ENCODE measurements at places on chromosomes 5 and 9.

GRCh38 chr9:18060269-18060934, 413.6 kb upstream of the ADAMTSL1 start:
- no peak overlapping the region for H3K27ac ChIP-seq
- no peaks in the 10 kb centered on the region for H3K27me3 ChIP-seq
- H3K4me3 ChIP-seq: no peak overlapping the region
- no peaks in the 10 kb centered on the region for H3K36me3 ChIP-seq
- no peaks in the 10 kb centered on the region for H3K4me1 ChIP-seq
- DNase-seq: no peak

DNA sequence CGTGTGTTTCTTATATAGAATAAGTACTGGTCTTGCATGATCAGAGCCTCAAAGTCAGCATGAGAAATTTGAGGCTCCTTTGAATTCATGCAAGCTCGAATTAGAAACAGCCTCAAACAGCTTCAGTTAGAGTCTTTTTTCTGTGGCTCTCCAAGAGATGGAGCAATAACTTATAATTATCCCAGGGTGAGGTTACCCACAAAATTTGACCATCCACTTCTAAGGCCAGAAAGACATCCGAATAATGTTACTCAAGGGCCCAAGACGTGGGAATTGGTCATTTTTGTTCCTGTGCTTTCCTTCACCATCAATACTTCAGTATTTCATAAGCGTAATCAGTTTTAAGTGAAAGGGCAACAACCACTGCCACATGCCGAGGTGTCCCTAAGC, 89.7 kb downstream of the DAPK1 start:
- no peaks in the 10 kb centered on the region for H3K36me3 ChIP-seq
- no peaks in the 10 kb centered on the region for H3K27me3 ChIP-seq
- H3K27ac ChIP-seq: no peak overlapping the region
- no peak for DNase-seq

- H3K27ac ChIP-seq: no peak overlapping the region
- H3K27me3 ChIP-seq: no peaks in the 10 kb centered on the region
- no peaks in the 10 kb centered on the region for H3K4me1 ChIP-seq
- no peak overlapping the region for H3K4me3 ChIP-seq
- no peaks in the 10 kb centered on the region for H3K36me3 ChIP-seq
Observed at GRCh38 chr5:158642879-158643278, 456.8 kb downstream of the EBF1 start.

- DNase-seq: peak; percentile 3
- H3K36me3 ChIP-seq: peaks cover 5% of the 10 kb centered on the region
- H3K27ac ChIP-seq: peak overlapping the region; percentile 96
- no peaks in the 10 kb centered on the region for H3K27me3 ChIP-seq
- H3K4me3 ChIP-seq: peak overlapping the region; percentile 57
Observed at GRCh38 chr9:19127871-19128500, 694 bp upstream of the PLIN2 start.

DNA sequence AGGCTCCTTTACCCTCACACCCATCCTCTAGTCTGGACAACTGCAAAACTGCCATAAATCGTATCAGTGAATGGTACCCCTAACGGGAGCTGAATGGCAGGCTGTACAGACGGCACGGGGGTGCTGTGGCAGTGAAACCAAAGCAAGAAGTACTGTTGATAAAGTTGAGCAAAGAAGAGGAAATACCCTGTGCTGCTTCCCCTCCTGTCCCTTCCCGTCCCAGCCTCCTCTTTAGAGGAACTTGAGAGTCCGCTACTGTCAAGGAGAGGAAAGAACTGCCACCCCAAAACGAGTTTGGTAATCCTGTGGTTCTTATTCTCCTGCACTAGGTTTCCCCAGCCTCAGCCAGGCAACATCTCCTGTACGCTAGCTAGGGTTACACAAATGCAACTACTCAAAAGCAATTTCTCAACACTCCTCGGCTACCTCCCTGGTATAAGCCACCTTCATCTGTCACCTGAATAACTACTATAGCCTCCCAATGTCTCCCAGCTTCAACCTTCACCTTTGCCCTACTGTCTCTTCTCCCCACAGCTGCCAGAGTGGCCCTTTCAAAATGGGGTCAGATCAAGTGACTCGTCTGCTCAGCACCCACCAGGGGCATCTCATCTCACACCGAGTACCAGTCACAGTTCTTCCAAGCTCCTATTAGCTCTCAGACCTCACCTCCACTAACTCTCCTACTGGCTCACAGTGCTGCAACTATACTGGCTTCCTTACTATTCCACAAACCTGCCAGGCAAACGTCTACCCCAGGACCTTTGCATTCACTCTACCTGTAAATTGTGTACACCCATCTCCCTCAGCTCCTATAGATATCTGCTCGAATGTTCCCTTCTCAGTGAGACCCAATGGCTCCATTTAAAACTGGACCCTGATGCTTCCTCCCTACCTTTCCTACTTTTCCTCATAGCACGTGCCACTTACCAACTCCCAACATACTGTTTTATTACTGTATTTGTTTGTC, 4.1 kb downstream of the GLRX start:
- peak overlapping the region; percentile 60 for H3K27ac ChIP-seq
- DNase-seq: no peak
- H3K36me3 ChIP-seq: peaks cover 28% of the 10 kb centered on the region

GRCh38 chr5:118960557-118960956, 27.8 kb downstream of the DTWD2 start:
- no peaks in the 10 kb centered on the region for H3K36me3 ChIP-seq
- DNase-seq: no peak
- no peak overlapping the region for H3K4me3 ChIP-seq
- H3K27me3 ChIP-seq: no peaks in the 10 kb centered on the region
- H3K27ac ChIP-seq: no peak overlapping the region

DNA sequence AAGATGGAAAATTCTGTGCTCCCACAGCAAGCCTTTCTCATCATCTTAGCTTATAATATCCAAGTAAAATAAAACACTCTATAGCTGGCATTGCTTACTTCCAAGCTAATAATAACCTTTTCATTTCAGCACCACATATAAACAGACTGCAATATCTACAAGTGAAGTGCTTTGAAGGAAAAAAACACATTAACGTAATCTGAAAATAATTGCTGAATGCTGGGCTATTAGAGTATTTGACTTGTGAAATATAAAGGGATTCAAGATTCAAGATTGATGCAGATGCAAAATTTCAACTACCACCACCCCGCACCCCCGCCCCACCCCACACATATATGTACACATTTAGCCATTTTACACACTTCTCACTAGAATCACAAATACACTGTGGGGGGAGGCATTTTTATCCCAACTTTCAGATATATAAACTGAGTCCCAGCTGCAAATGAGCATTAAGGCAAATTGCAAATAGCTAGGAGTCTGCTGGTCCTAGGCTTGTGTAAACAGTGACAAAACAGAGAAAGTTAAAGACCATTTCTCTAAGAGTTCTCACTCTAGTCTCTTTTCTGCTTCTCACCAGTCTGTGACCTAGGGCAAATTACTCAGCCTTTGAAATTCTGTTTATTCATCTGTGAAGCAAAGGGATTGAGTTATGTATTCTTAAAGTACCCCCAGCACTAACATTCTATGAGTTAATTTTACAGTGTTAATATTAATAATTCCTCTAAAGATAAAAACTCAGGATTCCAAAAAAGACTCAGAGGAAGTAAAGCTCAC, 489.4 kb downstream of the PRELID2 start:
- H3K27ac ChIP-seq: no peak overlapping the region
- no peak for DNase-seq
- H3K36me3 ChIP-seq: no peaks in the 10 kb centered on the region
- no peaks in the 10 kb centered on the region for H3K27me3 ChIP-seq
- H3K4me1 ChIP-seq: no peaks in the 10 kb centered on the region
- H3K4me3 ChIP-seq: no peak overlapping the region

DNA sequence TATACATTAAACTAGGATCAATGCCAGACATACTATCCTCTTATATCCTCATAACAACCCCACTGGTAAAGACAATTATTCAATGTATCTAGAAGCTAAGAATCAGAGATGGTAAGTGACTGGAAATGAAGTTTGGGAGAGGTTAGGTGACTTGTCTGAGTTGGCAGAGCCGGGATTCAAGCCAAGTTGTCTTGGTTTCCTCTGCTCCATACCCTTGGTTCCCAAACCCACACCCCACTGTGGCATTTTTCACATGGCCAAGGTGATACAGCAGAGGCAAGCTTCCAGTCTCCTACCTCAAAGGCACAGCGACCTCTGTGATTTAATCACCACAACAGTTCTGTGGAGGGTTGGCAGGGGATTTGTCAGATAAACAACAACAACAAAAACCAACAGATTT, 34.7 kb upstream of the ADRB2 start:
- H3K27me3 ChIP-seq: no peaks in the 10 kb centered on the region
- no peak overlapping the region for H3K4me3 ChIP-seq

- no peaks in the 10 kb centered on the region for H3K27me3 ChIP-seq
- no peak overlapping the region for H3K4me3 ChIP-seq
- H3K27ac ChIP-seq: no peak overlapping the region
- no peak for DNase-seq
- no peaks in the 10 kb centered on the region for H3K4me1 ChIP-seq
Observed at GRCh38 chr5:116534964-116535651, 39.5 kb downstream of the SEMA6A start.

GRCh38 chr9:127522727-127523126, 71.4 kb downstream of the LRSAM1 start:
- DNase-seq: no peak
- H3K27me3 ChIP-seq: no peaks in the 10 kb centered on the region
- no peaks in the 10 kb centered on the region for H3K4me1 ChIP-seq
- H3K36me3 ChIP-seq: peaks cover 16% of the 10 kb centered on the region

GRCh38 chr5:121182788-121183490, 668.7 kb upstream of the FTMT start:
- DNase-seq: no peak
- H3K4me1 ChIP-seq: no peaks in the 10 kb centered on the region
- no peaks in the 10 kb centered on the region for H3K36me3 ChIP-seq
- no peak overlapping the region for H3K4me3 ChIP-seq
- H3K27ac ChIP-seq: no peak overlapping the region

- no peak for DNase-seq
- H3K27ac ChIP-seq: no peak overlapping the region
- no peaks in the 10 kb centered on the region for H3K27me3 ChIP-seq
- H3K4me3 ChIP-seq: no peak overlapping the region
- no peaks in the 10 kb centered on the region for H3K4me1 ChIP-seq
Observed at GRCh38 chr5:29085142-29085541, 2046.8 kb upstream of the CDH9 start.

- H3K4me3 ChIP-seq: no peak overlapping the region
- DNase-seq: no peak
- no peaks in the 10 kb centered on the region for H3K4me1 ChIP-seq
- H3K27ac ChIP-seq: no peak overlapping the region
Observed at GRCh38 chr5:89929173-89929572, 480.4 kb downstream of the CETN3 start.

DNA sequence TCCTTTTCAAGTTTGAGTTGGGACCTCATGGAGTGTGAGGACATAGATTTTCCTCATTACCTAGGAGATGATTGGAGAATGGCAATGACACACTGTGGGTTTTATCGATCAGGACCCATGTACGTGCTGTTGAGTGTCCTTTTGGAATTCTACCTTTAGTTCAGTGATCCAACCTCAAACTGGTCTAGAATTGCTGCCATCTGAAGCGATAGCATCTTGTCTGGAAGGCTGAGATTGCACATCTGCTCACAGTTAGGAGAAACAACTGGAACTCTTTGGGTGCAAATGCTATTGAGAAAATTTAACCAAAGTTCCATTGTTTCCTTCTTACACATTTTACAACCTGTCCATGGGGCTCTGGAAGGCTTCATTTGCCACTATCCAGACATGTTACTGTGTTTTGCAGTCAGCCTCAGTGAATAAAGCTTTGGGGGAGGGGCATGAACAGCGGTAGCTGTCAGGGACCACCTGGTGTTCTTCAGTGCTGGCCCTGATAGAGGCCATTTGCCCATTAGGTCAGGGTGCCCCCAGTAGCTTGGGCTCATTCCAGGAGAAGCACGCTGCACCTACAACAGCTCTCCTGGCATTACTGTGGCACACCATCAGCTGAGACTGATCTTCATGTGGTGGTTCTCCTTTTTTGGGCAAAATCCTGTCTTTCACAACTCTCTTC, 123.1 kb downstream of the PDE8B start:
- no peaks in the 10 kb centered on the region for H3K27me3 ChIP-seq
- no peak overlapping the region for H3K4me3 ChIP-seq
- no peak for DNase-seq
- peaks cover 5% of the 10 kb centered on the region for H3K4me1 ChIP-seq
- H3K36me3 ChIP-seq: no peaks in the 10 kb centered on the region
- H3K27ac ChIP-seq: no peak overlapping the region

DNA sequence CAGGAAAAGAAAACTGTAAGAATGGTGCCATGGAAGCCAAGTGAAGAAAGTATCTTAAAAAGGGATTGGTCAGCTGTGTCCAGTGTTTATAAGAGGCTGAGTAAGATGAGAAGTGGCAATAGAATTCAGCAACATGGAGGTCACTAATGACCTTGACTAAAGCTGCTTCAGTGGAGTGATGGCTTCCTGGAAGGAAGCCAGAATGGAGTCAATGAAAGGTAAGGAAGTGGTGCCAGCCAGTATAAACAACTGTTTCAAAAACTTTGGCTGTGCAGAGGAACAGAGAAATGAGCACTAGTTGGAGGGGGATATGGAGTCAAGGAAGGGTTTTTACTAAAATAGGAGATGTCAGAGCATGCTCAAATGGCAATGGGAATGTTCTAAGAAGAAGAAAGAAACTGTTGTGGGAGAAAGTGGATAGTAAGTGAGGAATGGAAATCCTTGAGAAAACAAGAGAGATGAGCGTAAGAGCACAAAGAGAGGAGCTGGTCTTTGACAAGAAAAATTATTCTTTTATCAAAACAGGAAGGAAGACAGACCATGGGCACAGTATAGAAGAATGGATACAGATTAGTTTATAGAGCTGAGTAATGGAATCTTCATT, 11.1 kb upstream of the NRG2 start:
- H3K36me3 ChIP-seq: no peaks in the 10 kb centered on the region
- no peak overlapping the region for H3K4me3 ChIP-seq
- DNase-seq: no peak
- H3K27ac ChIP-seq: no peak overlapping the region
- H3K27me3 ChIP-seq: no peaks in the 10 kb centered on the region

- DNase-seq: no peak
- H3K4me3 ChIP-seq: no peak overlapping the region
- H3K27me3 ChIP-seq: no peaks in the 10 kb centered on the region
- no peak overlapping the region for H3K27ac ChIP-seq
- H3K4me1 ChIP-seq: no peaks in the 10 kb centered on the region
- no peaks in the 10 kb centered on the region for H3K36me3 ChIP-seq
Observed at GRCh38 chr9:98323831-98324135, 68.3 kb upstream of the TBC1D2 start.

- H3K4me3 ChIP-seq: no peak overlapping the region
- no peaks in the 10 kb centered on the region for H3K27me3 ChIP-seq
- H3K36me3 ChIP-seq: no peaks in the 10 kb centered on the region
Observed at GRCh38 chr5:145801195-145801594, 33.9 kb downstream of the PRELID2 start.

GRCh38 chr9:123460091-123460490, 104.1 kb downstream of the CRB2 start:
- no peak overlapping the region for H3K4me3 ChIP-seq
- H3K36me3 ChIP-seq: no peaks in the 10 kb centered on the region
- no peak overlapping the region for H3K27ac ChIP-seq
- no peaks in the 10 kb centered on the region for H3K27me3 ChIP-seq
- no peak for DNase-seq

GRCh38 chr9:8857068-8857925, 1057.7 kb upstream of the DMAC1 start:
- H3K4me3 ChIP-seq: no peak overlapping the region
- no peak for DNase-seq
- H3K4me1 ChIP-seq: peaks cover 4% of the 10 kb centered on the region
- no peaks in the 10 kb centered on the region for H3K36me3 ChIP-seq
- no peak overlapping the region for H3K27ac ChIP-seq
- peaks cover 5% of the 10 kb centered on the region for H3K27me3 ChIP-seq

GRCh38 chr5:55600497-55601203, 65.9 kb upstream of the PLPP1 start:
- DNase-seq: no peak
- H3K4me3 ChIP-seq: peak overlapping the region; percentile 2

All from CD8-positive, alpha-beta memory T cell (primary cell).